Pancreas (tissue), 10 donors: ENCODE measurements at places on chromosomes 2 and 18. TPM values are rescaled to one million over a fixed set of nuclear protein-coding genes. Genes with fewer than 3 reads are reported as not detected.
A peak's percentile ranks its signal among the peaks of the same experiment; 100 is the strongest.

GRCh38 chr18:44876024-44876423, 195.3 kb downstream of the SETBP1 start:
- no peak for DNase-seq

GRCh38 chr18:2656237-2656980, 883 bp downstream of the SMCHD1 start:
- DNase-seq: peak; percentile 78

GRCh38 chr2:51222106-51222505, 190.2 kb upstream of the NRXN1 start:
- no peak for DNase-seq

DNA sequence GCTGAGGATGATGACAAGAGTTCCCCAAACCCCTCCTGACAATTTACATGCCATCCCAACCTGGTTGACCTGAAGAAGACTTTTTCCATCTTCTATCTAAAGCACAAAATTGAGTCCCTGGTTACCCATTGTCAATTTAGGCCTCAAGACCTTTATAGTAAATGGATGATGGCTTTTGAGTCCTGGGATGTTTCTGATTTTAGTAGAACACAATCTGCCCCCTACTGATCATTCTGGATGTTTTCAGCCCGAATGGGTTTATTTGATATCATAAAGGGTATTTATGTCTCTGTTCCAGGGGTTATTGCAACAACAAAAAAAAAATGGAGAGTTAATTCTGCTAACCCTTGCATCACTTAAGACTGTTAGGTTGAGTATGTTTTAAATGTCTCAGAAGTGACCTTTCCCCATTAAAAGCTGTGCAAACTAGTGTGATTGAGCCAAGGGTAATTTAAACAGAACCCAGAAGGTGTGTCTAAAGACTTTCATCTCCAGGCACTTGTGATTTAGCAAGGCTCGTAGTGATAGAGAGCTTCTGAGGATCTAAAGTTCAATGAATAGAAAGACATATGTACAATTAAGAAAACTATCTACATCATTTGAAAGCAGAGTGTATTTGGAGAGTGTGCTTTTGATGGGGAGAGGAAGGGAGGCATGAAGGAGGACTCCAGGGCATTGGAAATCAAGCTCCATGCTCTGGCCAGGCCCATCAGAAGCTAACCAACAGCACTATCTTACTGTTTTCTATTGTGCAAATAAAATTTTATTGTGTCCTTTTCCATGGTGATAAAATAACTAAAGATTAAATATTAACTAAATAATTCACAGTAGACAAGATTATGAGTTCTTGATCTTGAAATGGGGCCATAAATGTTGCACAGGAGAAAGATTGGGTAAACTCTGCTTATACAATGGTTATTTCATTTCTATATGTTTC, 96.6 kb upstream of the NOSTRIN start:
- DNase-seq: peak; percentile 23

- DNase-seq: no peak
Observed at GRCh38 chr18:3472681-3473544, 22.9 kb downstream of the TGIF1 start.

DNA sequence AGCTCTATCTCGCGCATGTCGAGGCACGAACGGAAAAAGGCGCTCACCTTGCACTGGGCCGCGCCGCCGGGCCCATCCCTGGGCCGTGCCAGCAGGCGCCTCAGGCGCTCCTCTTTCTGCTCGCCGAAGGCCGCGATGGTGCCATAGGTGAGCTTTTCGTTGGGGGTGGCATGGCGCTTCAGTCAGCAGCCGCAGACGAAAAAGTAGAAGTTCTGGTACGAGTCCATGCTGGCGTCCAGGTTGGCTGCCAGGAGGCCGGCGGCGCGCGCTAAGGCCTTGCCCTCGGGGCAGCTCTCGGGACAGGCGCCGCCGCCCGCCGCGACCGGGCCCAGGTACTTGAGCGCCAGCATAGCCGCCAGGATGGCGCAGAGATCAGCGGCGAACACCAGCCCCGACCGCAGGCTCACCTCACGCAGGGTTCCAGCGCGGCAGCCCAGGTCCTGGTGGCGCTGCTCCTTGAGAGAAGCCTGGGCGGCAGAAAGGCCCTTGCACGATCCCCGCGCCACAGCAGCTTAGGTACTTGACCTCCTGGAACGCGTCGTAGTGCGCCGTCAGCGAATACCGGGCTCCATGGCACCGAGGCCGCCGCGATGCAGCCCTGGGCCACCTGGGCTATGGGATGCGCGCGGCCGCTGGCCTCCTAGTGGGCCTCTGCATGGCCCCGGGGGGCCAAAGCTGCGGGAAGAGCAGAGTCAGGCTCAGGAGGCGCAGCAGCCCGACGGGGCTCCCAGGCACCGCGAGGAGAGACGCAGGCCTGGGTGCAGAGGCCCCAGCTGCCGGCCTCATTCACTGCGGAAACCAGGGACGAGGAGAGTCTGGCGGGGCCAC, 12.8 kb downstream of the ALPG start:
- DNase-seq: no peak

GRCh38 chr18:5424903-5425664, 118.7 kb downstream of the EPB41L3 start:
- DNase-seq: no peak

DNA sequence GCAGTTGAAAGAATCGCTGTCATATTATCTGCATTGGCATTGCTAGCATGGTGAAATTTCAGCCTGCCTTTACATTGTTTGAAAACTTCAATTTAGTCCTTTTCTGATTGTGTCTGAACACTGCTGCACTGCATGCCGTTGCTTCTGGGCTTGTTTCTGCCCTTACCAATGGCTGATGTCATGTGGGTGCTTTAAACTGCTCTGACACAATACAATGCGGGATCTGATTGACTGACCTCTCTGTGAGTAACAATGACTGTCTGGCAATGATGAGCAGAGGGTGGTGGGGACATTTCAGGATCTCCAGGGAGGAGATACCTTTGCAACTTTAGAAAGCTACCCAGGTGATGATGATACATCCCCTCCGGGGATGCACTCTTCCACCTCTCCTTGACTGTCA, 119.5 kb upstream of the ZBTB14 start:
- no peak for DNase-seq

- DNase-seq: no peak
Observed at GRCh38 chr2:47075361-47076125, 79.6 kb downstream of the STPG4 start.

DNA sequence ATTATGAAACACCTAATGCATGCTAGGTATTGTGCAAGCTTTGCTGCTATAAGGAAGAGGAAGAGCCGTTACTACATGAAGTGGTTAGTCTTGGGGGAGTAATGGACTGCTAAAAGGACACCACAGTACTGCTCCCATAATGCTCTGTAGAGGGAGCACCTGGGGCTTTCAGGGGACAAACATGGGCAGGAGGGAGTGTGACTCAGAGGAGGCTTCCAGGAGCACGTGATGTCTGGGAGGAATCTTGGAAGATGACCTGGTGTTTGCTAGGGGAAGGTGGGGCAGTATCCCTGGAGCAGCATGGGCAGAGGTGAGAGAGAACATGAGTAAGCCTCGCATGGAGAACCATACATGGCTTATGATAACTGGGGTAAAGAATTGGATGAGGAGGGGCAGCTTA, 18.8 kb downstream of the MAPK4 start:
- DNase-seq: no peak

DNA sequence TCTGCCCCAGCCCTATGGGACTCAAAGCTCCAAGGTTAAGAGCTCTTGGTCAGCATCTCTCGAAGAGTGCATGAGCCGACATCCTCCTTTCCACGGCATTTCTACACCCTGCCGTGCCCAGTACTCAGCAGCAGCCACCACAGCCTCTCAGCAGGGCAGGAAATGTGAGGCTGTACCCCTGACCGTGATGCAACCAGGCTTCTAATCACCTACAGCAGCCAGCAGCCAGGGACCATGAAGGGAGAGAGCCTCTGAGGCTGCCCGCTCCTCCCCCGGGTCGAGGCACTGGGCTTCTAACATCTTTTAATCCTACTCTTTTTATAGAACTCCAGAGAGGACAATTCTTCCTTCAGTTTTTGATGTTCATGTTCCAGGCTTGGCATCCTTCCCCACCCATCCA, 6.5 kb downstream of the CYS1 start:
- no peak for DNase-seq

GRCh38 chr2:158578703-158579330, 122.1 kb downstream of the PKP4 start:
- DNase-seq: no peak

DNA sequence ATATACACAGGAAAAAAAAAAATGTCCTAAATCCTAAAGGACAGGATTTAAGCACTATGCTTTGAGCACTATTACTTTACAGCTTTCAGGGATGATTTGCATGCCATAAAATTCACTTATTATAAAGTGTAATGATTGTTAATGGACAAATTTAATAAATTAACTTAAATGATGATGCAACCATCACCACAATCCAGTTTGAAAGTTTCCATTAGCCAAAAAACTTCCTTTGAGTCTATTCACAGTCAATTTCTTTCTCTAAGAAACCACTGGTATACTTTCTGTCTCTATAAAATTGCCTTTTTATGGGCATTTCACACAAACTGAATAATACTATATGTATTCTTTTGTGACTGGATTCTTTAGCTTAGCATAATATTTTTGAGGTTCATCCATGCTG, 111.1 kb upstream of the RIOK3 start:
- no peak for DNase-seq

DNA sequence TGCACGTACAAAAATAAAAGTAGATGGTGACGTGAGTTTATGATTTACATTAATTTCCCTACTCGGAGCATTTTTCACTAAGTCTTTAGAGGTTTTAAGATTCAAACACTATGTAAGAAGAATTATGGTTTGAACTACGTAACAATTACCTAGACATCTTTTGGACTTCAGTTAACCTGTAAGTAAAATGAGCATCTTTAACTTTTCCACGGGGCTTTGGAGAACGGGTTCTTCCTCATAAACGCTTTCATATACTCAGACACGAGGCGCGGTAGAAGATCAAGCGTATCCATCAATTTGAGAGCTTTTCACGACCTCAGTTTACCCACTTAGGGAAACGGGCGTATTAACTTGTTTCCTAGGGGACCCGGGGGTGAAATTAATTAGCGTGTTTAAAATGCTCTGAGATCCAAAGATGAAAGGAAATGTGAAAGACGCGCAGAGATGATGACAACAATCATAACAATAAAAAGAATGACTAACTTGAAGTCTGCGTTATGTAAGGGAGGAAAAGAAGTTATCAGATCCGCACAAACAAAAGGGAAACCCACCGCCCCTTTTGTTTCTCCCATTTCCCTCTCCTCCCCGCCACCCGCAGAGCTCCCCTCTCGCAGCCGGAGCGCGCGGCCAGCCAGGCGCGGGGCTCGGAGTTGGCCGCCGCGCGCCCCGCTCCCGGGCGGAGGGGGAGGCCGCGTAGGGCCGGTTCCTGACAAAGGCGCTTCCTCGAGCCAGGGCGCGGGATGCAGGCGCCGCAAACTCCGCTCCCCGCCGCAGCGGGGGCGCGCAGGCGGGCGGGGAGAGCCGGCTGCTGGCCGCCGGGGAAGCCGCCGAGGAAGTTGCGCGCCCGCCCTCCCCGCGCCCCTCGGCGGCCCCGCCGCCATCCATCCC, 807 bp downstream of the PELI1 start:
- DNase-seq: peak; percentile 35

- no peak for DNase-seq
Observed at GRCh38 chr2:178163395-178163794, 30.9 kb upstream of the OSBPL6 start.

DNA sequence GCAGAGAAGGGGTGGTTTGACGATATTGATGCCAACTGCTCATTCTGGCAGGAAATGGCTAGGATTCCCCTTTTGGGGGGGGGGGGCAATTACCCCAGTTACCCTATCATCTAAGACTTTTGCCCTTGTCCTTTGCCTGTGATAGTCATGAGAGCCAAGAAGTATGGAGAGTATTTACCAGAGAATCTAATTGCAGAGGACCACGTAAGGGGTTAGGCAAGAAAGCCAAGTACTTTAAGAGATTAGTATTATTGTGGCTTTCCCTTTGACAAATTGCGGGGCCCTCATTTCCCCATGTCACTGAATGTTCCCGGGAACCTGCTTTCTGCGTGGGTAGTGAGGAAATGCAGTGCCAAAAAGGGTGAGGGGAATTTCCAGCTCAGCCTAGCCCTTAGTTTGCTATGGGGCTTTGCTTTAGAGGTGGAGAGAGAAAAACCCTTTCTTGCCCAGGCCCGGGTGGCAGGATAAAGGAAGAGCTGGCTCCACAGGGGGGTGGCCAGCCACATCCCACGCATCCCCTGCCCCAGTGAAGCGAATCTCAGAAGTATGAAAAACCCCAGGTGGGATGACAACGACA, 1.5 kb downstream of the AQP4 start:
- DNase-seq: no peak

- DNase-seq: no peak
Observed at GRCh38 chr18:73647391-73647790, 500.2 kb downstream of the FBXO15 start.

GRCh38 chr18:27860011-27860410, 316.9 kb downstream of the CDH2 start:
- DNase-seq: no peak

DNA sequence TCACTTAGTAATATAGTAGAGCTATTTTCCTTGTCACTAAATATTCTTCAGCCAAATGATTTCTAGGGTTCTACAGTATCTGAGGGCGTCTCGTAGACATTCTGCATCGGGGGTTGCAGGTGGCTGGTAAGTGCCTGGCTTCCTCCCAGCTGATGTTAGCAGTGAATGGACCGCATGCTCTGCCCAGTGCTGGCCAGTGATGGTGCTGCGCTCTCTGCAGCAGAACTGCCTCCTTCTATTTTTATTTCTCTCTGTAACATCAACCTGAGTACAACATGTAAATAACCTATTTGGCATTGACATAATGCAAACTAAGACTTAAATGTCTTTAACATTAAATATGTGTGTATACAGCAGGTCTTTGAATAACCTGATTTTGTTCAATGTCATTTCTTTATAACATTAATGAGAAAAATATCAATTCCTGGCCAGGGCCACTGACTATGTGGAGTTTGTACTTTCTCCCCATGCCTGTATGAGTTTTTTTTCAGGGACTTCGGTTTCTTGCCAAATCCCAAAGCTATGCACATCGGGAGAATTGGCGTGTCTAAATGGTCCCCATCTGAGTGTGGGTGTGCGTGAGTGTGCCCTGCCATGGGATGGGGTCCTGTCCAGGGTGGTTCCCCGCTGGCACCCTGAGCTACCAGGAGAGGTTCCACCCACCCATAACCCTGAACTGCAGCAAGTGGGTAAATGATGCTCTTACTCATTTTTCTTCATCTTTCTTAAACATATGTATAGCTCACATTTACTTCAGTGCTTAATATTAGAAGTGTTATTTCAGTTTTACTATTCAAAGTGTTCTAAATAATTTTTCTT, 278.2 kb upstream of the EPAS1 start:
- no peak for DNase-seq

GRCh38 chr2:54372361-54372760, 83.8 kb upstream of the SPTBN1 start:
- no peak for DNase-seq

STPG4 gene
- not detected for total RNA-seq

CDCA7 gene
- 0.35 TPM for total RNA-seq

LRRTM1 gene
- total RNA-seq: not detected

PPP1CB gene
- 80.5 TPM for total RNA-seq

SPP2 gene
- total RNA-seq: not detected

ZNF385B gene
- total RNA-seq: not detected

ABCG5 gene
- total RNA-seq: not detected

LIMS3 gene
- total RNA-seq: 2.0 TPM
